ENCODE measurements at places on chromosomes 2 and 18. TPM values are rescaled to one million over a fixed set of nuclear protein-coding genes. Genes with fewer than 3 reads are reported as not detected.

DNA sequence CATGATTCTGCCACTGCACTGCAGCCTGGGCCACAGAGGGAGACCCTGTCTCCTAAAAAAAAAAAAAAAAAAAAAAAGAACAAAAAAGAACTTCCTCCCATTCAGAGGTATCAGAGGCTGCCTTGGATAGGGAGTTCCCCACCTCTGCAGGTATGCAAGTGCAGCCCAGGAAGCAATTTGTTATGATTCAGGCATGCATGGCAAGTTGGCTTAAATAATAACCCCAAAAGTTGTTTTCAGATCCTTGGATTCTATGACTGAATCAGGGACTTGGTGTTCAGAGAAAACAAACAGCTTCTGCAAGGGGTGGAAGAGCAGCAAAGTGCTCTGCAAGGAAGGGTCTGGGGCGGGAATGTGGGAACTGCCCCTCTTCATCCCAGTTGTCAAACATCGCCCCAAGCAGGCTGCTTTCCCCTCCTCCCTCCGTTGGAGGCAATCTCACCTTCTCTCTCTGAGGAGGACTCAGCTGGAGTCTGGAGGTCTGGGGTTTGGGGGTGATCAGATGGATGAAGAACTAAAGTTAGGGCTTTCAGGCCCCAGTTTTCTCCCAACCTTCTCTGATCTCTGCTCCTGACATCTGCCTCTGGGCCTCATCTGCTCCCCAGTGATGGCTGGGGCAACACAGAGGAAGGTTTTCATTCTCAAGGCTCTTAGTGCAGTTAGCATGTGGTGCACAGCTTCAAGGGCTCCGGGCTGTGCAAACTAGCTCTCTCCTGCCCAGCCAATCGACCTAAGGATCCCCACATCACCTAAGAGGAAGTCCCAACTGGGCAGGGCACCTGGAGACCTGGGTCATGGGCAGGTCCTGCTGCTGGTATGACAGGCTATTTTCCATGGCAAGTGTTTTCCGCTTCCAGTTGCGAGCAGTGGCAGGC, 3.5 kb upstream of the GDF7 start:
- DNase-seq: no peak

GRCh38 chr18:43720041-43720440, 442.8 kb upstream of the SYT4 start:
- no peak for DNase-seq

- no peak for DNase-seq
Observed at GRCh38 chr2:128818248-128818647, 499.6 kb upstream of the HS6ST1 start.

GRCh38 chr18:45328296-45328695, 287.0 kb upstream of the SLC14A2 start:
- no peak for DNase-seq

DNA sequence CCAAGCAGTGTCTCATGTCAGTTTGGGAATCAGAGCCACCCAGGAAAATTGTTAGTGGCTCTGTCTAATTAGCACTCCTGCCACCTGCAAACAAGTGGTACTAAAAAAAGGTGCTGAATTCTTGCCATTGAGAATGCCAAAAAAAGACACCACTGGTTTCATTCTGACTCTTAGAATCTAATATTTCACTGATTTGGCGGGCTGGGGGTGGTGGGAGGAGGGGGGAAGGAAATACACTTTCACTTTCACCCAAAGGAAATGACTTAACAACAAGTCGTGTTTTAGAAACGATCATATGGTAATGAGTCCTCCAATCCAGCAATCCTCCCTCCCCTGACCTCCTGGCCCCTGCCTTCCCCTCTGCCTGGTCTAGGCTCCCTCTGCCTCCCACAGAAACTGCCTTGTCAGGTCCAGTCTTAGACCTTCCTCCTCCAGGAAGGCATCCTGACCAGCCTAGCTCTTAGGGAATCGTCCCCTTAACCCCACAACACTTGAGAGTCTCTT, 4.4 kb upstream of the KLHL29 start:
- DNase-seq: no peak

- DNase-seq: no peak
Observed at GRCh38 chr2:105776560-105776928, 31.8 kb downstream of the NCK2 start.

GRCh38 chr2:118310681-118311429, 222.6 kb downstream of the INSIG2 start:
- no peak for DNase-seq

- DNase-seq: no peak
Observed at GRCh38 chr2:55511508-55512124, 7.9 kb upstream of the CFAP36 start.

DNA sequence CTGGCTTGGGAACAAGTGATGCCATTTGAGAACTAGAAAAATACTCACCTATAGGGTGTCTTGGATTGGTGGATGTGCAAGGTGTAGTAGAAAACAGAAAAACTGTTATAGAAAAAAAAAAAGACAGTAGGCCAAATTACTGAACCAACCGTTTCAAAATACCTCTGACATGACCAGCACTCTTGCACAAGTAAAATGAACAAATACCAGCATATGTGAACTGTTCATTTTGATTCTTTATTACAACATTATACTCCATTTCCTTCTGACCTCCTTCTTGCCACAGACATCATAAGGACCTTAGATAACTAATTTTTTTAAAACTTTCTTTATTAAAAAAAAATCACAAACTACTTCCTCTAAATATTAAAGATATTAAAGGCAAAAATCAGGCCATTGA, 125.5 kb downstream of the ATAD2B start:
- DNase-seq: no peak

- no peak for DNase-seq
Observed at GRCh38 chr2:170464268-170464667, 250.9 kb upstream of the SP5 start.

DNA sequence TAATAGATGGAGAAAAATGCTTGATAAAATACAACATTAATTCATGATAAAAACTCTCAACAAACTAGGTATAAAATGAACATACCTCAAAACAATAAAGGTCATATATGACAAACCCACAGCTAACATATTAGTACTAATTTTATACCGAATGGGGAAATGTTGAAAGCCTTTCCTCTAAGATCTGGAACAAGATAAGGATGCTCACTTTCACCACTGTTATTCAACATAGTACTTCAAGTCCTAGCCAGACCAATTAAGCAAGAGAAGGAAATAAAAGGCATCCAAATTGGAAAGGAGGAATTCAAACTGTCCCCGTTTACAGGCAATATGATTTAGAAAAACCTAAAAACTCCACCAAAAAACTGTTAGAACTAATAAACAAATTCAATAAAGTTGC, 61.5 kb upstream of the CTIF start:
- no peak for DNase-seq

DNA sequence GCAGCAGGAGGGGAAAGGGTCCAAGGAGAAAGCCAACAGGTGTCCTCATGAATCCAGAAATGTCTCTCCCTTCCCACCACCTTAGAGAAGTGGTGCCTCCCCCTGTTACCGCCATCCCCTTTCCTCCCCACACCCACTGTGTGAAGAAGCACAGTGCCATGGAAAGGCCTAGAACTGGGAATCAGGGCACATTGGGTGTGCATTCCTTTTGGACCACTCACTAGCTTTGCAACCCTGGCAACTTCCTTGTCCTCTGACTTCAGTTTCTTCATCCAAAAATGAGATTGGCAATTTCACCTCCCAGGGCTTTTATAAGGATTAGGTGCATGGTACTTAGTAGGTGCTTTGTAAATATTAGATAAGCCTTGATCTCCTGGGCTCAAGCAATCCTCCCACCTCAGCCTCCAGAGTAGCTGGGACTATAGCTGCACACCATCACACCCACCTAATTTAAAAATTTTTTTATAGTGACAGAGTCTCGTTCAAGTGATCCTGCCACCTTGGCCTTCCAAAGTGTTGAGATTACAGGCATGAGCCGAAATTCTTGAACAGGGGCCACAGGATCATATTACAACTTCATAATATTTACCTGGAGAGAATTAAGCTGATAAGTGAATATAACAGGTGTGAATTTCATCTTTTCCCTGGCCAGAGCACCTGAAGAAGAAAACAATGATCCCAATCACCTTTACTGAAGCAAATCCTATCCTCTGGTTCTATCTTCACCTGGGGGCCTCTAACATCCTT, 97.9 kb upstream of the TAF1B start:
- no peak for DNase-seq

Gene PPP4R3B
- 43.2 TPM for polyA plus RNA-seq

Gene ATP6V1B1
- not detected for polyA plus RNA-seq
